ENCODE measurements at places on chromosomes 4 and X. TPM values are rescaled to one million over a fixed set of nuclear protein-coding genes. Genes with fewer than 3 reads are reported as not detected.

- no peak overlapping the region for H3K27ac ChIP-seq
- no peaks in the 10 kb centered on the region for H3K4me1 ChIP-seq
Measured at GRCh38 chr4:42331914-42332368, 65.3 kb upstream of the SHISA3 start.

- H3K27me3 ChIP-seq: no peaks in the 10 kb centered on the region
- DNase-seq: no peak
- no peak overlapping the region for H3K27ac ChIP-seq
- H3K4me1 ChIP-seq: no peaks in the 10 kb centered on the region
- no peaks in the 10 kb centered on the region for H3K36me3 ChIP-seq
- H3K4me3 ChIP-seq: no peak overlapping the region
Measured at GRCh38 chrX:34903316-34903715, 39.3 kb upstream of the FAM47B start.

DNA sequence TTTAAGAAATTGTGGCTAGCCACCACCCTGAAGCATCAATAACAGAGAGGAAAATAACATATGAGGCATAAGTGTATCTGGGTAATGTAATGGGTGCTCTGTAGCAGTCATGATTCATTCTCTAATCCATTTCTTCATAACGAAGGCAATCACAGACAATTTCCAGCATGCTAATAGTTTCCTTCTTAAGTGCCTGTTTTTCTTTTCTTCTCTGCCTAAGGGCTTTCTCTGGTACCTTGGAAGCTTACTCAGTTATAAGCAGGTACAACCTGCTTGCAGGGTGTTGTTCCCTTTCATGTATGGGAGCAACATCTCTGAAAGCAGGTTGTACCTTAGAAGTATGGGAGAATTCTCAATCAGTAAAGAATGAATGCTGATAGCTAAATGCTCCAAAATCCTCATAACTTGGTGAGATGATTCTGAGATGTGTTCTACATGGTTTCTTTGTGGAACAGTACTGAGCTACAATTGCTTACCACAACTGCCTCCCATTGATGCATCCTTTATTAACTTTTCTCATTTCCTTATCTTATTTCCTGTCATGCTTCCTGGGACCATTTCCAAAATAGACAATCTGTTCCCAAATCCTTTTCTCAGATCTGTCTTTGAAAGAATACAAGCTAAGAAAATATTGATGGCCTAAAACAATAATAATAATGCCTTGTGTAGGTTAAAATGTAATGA lies 247.6 kb downstream of the PAPSS1 start:
- no peaks in the 10 kb centered on the region for H3K36me3 ChIP-seq
- H3K27me3 ChIP-seq: no peaks in the 10 kb centered on the region
- DNase-seq: no peak
- H3K4me1 ChIP-seq: no peaks in the 10 kb centered on the region
- no peak overlapping the region for H3K4me3 ChIP-seq

DNA sequence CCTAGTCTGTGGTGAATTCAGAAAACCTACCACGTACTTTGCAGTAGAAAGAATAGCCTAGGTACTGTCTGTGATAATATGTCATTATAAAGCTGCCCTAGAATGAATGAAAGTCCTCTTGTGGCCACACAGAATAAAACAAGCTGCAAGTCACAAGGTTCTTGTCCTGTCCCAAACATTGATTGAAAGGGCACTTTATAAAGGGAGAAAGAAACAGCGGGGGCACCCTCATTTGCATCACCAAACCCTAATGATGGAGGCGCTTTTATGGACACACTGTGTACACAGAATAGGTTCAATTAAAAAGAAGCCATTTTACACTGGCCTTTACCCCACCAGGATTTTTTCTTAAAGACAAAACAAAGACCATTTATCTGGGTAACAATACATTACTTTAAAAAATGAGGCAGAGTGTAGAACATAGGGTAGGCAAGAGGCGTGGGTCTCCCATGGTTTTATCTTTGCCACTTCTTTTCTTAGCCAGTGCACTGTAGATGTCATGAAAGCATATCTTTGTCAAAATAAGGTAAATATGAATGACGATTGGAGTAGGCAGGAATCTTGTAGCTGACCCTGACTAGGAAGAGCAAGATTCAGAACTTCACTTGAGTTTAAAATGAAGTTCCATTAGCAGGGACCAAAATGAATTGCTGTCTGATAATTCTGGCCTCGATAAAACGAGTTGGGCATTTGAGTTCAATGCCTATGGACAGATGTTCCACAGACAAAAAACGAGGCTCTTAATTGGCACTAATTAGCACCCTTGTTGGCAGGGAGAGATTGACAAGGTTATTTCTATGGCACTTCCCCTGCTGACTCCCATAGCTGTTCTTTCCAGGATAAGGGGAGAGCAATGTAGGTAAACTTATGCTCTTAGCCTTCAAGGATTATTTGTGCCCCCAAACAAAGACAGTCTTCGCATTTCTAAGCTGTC lies 365.1 kb downstream of the AFF2 start:
- H3K4me1 ChIP-seq: no peaks in the 10 kb centered on the region
- DNase-seq: no peak
- no peak overlapping the region for H3K27ac ChIP-seq
- no peaks in the 10 kb centered on the region for H3K36me3 ChIP-seq
- H3K27me3 ChIP-seq: no peaks in the 10 kb centered on the region

DNA sequence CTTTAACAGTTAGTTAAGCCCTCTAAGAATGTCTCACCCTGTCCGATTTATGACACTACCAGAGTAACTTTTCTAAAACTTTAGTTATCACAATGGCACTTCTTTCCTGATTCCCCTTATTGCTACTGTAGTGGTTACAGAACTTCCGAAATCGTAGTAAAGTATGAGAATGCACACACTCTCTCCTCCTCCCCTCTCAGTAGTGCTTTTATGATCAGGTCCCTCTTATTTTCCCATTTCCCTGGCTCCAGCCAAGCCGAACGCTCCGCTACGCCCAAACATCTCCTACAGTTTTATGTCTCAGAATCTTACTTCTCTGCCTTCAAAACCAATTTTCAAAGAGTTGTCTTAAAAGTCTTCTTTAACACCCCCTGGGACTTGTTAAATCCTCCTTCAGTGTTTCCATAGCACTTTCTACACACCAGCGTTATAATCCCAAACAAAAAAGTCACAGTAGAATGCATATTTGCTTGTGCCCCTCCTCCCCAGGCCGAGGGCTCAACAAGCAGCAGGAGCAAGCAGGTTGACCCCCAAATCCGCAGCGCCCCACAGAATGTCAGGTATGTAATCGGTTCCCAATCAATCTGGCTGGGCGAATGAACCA lies 671 bp downstream of the HPF1 start:
- H3K4me3 ChIP-seq: peak overlapping the region; percentile 97
- no peak for DNase-seq
- H3K36me3 ChIP-seq: no peaks in the 10 kb centered on the region
- H3K27me3 ChIP-seq: no peaks in the 10 kb centered on the region

DNA sequence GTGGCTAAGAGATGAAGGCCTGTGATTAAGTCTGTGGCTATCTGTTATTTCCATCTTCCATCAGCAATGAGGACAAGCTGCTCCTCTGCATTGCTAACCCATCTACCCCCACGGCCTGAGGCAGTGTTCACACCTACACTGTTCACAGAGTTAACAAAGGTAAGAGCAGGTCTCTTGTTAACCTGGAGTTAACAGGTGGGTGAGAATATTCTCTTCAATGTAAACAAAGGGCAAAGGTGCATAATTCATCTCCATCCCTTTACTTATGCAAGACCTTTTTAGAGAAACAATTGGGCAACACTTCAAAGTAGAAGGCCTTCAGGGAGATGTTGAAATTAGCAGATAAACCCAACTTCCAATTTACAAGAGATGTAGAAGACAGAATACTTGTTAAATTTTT lies 2.8 kb downstream of the SLC35A2 start:
- H3K4me3 ChIP-seq: no peak overlapping the region
- H3K36me3 ChIP-seq: no peaks in the 10 kb centered on the region
- no peak overlapping the region for H3K27ac ChIP-seq

Gene FANCB
- 10.9 TPM for total RNA-seq

Gene SCML2
- total RNA-seq: 2.8 TPM

Gene HMGB2
- 341 TPM for total RNA-seq

Gene TMEM156
- 7.3 TPM for total RNA-seq

Gene CSN1S1
- not detected for total RNA-seq

Measured in CD8-positive, alpha-beta memory T cell (primary cell).